ENCODE measurements at places on chromosomes 5 and 9.

- DNase-seq, result peak; percentile 30
These were observed 156.7 kb upstream of the TLX3 start for GRCh38 chr5:171152382-171152781.

DNA sequence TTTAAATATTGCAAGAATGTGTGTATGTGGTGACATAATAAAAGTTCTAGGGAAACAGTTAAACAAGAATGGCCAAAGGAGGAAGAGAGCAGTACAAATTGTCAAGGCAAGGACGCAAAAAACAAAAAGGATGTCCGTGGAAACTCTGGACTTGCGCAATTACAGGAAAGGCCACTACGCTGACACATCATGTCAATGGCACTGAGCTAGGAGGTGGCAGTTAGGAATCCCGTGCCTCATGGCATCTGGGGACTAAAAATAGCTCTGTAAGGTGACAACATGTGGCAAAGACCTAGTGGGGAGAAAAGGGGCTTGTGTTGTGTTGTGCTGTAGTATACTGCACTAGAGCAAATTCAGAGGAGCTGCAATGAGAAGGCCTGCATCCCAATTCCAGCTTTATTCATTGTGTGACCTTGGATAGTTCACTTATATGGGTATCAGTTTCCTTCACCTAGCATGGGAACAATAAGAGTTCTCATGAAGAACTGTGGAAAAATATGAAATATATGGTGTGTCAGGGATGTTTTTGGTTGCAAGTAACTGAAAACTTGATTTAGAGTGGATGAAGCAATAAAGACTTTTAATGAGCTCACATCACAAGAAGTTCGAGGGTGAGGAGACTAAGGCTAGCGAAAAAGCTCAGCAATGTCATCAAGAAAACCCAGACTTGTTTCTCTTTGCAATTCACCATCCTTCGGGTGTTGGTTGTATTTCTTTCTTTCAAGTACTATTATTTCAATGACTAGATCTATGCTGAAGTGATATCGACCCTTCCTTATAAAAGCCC lies 124.1 kb upstream of the STC2 start:
- DNase-seq, result peak; percentile 44

DNA sequence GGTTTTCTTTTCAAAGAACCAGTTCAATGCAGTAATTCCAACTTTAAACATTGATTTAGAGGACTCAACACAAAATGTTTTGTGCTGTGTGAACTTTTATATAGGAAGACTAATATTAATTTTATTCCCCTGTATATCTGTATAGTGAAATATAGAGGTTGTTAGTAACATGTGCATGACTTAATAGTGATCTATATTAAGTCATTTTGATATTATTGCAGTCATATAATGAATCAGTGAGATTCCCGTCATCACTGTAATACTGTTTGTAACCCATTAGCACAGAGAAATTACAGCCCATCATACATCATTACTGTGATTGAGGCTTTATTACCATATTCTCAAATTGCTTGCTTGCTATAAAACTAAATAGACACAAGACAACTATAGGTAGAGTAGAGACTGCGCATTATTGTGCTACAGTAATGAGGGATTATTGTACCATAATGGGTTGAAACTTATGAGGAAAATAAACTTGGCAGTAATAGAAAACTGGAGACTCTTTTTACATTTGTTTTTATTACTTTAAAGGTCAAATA lies 170.7 kb downstream of the RANBP17 start:
- DNase-seq, result no peak

DNA sequence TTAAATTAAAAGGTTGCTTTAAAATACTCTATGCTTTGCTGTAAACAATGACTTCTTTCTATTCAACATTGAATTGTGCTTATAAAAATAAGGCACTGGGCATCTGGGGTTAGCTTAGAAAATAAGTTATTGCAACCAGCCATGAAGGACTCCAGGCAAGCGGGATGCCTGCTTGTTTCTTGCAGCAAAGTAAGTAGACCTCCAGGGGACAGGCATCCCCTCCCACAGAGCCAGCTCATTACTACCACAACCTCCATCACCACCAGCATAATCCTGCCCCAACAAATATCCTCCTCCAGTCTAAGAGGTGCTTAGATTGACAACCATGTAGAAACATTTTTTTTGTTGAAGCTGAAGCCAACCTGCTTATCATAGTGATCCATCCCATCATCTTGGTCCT lies 190.4 kb downstream of the TARS1 start:
- no peak for DNase-seq

- DNase-seq, result no peak
These were observed 54.1 kb downstream of the MTAP start for GRCh38 chr9:21856301-21857094.

DNA sequence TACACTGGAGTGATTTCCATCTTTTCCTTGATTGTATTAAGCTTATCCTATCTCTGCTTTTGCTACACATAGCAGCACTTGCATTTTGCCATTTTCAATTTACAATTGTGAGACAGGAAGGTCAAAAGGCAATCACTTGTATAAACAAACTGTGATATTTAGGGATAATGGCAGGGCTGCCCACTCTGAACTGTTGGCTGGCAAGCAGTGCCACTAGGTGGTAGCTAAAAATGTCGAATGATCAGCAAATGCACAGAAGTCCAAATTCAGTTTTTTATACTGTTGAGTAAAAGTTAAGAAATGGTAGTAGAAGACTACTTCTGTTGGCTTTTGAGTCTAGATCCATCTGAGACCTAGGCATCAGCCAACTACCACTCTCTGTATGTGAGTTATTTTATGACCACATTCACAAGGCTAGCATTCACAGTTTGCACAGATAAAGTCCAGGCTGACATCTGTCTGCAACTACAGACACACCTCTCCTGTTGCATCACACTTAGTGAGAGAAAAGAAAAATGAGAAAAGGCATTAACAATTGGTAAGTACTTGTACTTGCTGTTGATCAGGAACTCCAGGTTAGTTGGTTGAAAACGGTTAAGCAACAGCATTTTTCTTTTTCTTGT lies 108.8 kb upstream of the ASTN2 start:
- DNase-seq, result no peak

DNA sequence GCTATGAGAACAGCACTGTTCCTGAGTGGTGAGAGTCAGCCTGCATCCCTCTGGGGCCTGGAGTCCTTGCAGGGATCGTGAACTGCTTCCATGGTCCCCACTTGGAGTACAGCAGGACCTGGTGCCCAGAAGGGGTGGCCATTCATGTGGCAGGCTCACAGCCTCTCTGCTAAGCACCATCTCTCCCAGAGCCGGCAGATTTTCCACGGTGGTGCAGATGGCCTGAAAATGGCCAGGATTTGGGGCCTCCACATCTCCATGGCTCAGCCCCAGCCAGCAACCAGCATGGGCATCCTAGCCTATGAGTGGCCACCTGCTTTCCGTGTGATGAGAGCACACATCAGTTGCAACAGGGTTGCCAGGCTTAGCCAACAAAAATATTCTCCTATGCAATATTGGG lies 33.9 kb upstream of the SEMA4D start:
- no peak for DNase-seq

- no peak for DNase-seq
These were observed 218.0 kb upstream of the ADRA1B start for GRCh38 chr5:159698322-159698721.

DNA sequence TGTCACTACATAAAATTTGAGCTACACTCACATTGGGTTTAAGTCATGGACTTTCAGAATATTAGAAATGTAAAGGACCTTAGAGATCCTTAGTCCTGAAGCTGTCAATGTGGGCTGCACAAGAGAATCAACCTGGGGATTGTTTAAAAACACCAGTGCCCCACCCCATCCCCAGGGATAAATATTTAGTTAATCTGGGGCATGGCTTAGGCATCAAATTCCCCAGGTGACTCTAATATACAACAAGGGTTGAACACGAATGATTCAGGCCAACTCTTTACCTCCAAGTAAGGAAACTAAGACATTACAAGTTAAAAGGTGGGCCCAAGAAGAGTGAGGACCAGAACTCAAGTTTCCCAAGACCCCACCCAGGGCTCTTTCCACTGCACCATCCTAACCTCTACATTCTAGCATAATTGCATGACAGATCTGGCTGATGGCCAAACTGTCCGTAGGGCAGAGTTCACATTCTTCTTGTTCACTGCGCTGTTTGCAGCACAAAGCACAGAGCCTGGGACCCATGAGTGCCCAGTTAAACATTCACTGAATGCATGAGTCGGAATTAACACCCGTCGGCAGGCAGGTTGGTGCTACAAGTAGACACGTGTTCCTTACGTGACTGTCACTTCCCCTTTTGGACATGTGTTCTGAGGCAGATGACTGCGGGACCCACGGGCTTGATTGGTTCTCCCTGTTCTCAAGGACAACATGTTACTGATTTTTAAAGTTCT lies 25.2 kb downstream of the CYFIP2 start:
- no peak for DNase-seq

- no peak for DNase-seq
These were observed 191.7 kb downstream of the CDK5RAP2 start for GRCh38 chr9:120388003-120388855.

DNA sequence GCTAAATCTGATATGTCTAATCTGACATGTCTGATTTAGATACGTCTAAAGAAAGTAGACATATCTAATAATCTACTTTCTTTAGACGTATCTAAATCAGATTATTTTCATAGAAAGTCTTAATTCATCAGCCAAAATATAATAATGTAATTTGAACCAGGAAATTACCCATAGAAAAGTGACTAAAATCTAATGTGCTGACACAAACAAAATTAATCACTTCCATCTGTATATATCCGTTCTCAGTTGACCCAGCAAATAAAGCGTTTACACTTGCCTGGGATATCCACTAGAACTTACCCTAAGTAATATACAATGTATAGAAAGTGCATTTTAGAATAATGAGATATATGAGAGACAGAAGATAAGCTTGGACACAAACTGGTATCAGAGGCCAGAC lies 56.7 kb downstream of the TTLL11 start:
- DNase-seq, result no peak

GRCh38 chr9:38269775-38270174 lies 122.7 kb upstream of the ALDH1B1 start:
- no peak for DNase-seq

DNA sequence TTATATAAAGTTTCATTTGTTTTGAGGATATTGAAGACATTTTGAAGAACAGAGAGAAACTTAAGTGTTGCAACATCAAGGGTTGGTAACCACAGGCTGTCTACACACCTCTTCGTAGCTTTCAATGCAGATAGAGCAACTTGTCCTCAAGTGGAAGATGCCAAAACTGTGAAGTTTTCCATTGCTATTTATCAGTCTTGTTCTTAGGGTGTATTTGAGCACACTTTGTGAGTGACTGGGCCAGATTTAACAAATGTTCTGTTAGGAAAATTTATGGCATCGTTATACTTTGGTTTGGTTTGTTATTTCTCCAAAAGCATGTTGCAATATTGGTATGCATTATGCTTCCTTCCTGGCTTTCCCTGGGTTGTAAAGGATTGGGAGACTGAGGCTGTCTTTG lies 31.6 kb downstream of the NNT start:
- no peak for DNase-seq

- peak; percentile 22 for DNase-seq
These were observed 5.5 kb downstream of the C7 start for GRCh38 chr5:40914835-40915234.

- DNase-seq, result no peak
These were observed 35.5 kb downstream of the SERINC5 start for GRCh38 chr5:80220245-80220897.

GRCh38 chr9:93209097-93209496 lies 25.2 kb downstream of the WNK2 start:
- DNase-seq, result no peak

- DNase-seq, result no peak
These were observed 252.4 kb upstream of the DAPK1 start for GRCh38 chr9:87245271-87245670.

DNA sequence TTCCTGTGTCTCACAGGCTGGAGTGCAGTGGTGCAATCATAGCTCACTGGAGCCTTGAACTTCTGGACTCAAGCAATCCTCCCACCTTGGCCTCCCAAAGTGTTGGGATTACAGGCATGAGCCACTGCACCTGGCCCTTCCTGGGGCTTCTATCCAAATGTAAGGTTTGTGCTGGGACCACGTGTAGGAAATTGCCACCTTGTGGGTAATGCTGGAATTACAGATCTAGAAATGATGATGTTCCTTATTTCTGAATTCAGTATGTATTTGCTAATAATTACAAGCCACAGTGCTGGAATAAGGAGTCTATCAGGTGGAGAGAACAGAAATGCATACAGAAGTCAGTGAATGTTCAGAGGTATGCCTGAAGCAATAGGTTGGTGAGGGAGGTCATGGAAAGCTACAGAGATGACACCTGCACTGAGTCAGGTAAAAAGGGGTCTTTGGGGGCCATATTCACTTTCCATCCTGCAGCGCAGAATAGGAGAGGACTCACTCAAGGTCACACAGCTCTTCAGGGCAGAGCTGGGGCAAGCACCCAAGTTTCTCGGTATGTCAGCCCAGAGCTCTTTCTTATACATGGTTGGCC lies 8.8 kb upstream of the IGFBPL1 start:
- DNase-seq, result peak; percentile 38

DNA sequence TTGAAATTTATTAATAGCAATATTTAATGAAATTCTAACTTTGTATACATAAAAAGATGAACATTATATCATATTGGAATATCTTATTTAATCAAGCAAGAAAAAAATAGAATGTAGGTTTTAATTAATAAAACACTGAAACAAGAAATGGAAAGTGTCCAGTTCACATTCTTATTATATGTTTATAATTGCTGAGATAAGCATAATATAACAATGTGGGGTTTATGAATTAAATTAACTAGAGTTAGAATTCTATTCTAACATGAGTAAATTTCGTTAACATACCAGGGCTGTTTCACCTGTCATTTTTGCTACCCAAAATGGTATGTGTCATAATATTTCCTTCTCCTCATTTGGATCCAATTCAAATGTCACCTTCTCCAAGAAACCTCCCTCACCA lies 12.3 kb downstream of the CDH9 start:
- no peak for DNase-seq

GRCh38 chr9:20363233-20363632 lies 259.1 kb downstream of the MLLT3 start:
- no peak for DNase-seq
